ENCODE measurements at places on chromosomes 5 and 9. TPM values are rescaled to one million over a fixed set of nuclear protein-coding genes. Genes with fewer than 3 reads are reported as not detected.

CDHR2 gene
- total RNA-seq: 0.21 TPM

SPATA6L gene
- 0.48 TPM for total RNA-seq

OR1J2 gene
- not detected for total RNA-seq

IFNA13 gene
- total RNA-seq: not detected

KIF4B gene
- 0.03 TPM for total RNA-seq

FRMPD1 gene
- 0.03 TPM for total RNA-seq

PPP2R2B gene
- 75.5 TPM for total RNA-seq

STC2 gene
- total RNA-seq: 29.5 TPM

N4BP3 gene
- 32.0 TPM for total RNA-seq

DOCK2 gene
- total RNA-seq: 3.3 TPM

C7 gene
- total RNA-seq: 0.87 TPM

AK8 gene
- 0.37 TPM for total RNA-seq

ENHO gene
- total RNA-seq: 33.3 TPM

C5orf52 gene
- not detected for total RNA-seq

TAF11L6 gene
- total RNA-seq: not detected

- peak; percentile 53 for DNase-seq
Observed at GRCh38 chr5:141135030-141135717, at the start of gene PCDHB5. TSS of gene PCDHB5 (plus strand) at chr5:141135206. CDS start at chr5:141135435, 229 bp downstream.

GRCh38 chr9:95724253-95724991 lies 151.1 kb upstream of the ERCC6L2 start:
- no peak for DNase-seq

DNA sequence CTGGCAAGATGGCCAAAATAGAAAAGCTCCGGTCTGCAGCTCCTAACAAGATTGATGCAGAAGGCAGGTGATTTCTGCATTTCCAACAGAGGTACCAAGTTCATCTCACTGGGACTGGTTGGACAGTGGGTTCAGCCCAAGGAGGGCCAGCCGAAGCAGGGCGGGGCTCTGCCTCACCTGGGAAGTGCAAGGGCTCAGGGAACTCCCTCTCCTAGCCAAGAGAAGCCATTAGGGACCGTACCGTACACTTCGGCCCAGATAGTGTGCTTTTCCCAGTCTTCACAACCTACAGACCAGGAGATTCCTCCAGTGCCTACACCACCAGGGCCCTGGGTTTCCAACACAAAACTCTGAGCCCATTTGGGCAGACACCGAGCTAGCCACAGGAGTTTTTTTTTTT lies 277.8 kb downstream of the SLCO4C1 start:
- DNase-seq: no peak

GRCh38 chr9:129489838-129490582 lies 130.9 kb downstream of the C9orf50 start:
- DNase-seq: peak; percentile 57

GRCh38 chr9:81549500-81550206 lies 139.7 kb downstream of the TLE1 start:
- peak; percentile 63 for DNase-seq

GRCh38 chr5:169088028-169088725 lies 212.8 kb downstream of the SLIT3 start:
- no peak for DNase-seq

GRCh38 chr9:129221233-129221632 lies 43.2 kb upstream of the IER5L start:
- no peak for DNase-seq

DNA sequence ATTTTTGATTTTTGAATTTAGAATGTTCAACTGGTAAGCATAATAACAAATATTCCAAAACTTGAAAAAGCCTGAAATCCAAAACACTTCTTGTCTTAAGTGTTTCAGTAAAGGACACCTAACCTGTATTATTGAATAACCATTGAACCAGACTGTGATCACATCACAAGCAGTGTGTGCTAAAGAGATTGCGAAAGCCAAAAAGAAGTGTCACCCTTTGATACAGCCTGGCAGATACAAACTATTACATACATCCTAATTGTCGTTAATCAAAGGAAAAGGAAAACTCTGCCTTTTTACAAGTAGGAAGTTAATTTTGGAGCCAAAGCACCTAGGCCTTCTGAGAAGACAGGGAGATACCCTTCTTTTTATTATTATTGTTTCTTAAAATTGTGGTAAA lies 8.4 kb upstream of the FAM120AOS start:
- no peak for DNase-seq

DNA sequence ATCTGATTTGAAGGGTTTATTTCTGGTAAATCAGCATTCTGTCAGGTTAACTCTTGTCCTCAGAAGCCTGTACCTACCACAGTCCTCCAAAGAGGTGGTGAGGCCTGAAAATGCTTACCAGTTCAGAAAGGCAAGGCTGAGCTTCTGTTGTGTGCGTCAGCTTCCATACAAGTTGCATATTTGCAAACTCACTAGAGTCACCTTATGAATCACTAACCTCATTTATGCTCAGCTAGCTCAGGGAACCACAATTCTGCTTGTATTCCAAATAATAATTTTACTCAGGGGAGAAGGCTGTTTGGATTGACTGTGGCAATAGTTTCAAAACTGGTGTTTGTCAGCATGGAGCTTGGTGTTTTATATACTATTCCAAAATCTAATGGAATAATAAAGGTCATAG lies 355.1 kb upstream of the RFX3 start:
- DNase-seq: no peak

DNA sequence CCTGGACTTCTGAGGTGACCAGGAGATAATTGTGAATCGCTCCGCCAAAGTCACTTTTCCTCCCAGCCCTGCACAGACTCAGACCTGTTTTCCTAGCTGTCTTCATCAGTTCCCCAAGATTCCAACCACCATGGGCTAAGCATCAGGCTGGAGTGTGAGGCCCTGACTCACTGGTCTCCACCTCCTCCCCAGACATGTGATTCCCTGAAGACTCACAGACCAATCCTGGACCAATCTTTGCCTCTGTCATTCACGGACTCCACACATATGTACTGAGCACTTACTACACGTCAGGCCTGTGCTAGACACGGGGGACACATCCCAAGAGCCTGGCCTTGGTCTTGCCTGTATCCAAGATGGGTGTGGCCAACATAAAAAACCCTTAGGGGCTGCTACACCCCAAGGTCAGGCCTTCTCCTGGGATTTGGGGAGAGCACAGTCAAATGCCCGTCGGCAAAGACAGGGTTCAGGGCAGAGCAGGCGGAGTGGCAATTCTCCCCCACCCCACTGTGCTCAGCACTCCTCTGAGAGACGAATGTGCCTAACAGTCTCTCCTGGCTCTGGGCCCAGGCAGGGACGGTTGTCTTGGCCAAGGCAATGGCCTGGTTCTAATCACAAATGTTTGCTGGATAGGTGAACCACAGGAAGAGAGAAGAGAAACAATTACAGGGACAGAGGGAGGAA lies 11.9 kb downstream of the EEIG1 start:
- DNase-seq: no peak

- DNase-seq: no peak
Observed at GRCh38 chr9:114006931-114007691, 71.0 kb downstream of the AMBP start.

- DNase-seq: no peak
Observed at GRCh38 chr5:16628376-16628775, 11.6 kb upstream of the RETREG1 start.

GRCh38 chr5:102226321-102226720 lies 69.8 kb downstream of the SLCO4C1 start:
- DNase-seq: no peak

- DNase-seq: no peak
Observed at GRCh38 chr5:151601391-151601790, 10.3 kb upstream of the FAT2 start.

DNA sequence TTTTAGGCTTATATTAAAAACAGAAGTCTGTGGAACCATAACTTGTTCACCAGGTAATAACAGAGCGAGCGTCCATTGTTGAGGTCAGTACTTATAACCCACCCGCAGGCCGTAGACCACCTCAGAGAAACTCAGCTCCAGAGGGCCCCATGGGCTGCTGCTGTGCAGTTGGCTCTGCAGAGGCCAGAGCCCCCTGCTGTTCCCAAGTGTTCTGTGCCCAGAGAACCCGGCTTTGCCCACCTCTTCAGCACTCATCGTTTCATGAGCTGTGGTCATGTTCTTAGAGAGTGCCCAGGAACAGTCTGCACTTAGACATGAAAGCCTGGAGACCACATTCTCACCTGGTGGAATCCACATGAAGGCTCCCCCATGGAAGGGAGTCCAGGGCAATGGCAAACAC lies 50.4 kb upstream of the SLC2A8 start:
- no peak for DNase-seq

DNA sequence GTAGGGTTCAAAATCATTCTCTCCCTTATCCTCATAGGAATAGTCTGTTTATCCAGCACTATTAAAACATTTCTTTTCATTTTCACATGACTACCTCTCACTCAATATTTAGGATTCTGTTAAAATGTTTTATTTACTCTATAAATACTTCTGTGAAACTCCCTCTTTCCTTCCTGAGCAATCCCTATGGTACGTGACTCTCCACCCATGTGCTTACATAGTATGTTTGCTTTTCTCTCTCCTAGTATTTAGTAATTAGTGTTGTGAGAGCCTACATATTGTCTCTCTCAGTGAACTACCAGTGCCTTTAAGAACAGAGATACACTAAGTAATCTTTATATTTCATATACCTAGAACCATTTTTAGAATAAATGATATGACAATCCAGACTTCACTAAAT lies 46.0 kb downstream of the PTPRD start:
- no peak for DNase-seq

DNA sequence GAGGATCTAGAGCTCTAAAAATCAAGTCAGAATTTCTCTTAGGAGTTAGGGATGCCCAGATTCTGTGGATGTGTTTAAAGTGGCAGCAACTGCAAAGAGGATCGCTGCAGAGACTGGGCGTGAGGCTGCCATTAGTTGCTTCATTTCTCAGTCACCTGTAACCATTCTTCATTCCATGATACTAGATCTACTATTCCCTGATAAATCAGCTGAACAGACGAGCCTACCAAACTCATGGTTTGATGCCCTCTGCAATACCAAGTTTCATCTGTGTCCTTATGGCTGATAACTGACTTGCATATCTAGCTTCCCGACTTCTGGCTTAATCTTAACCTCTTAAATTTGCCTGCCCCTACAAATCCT lies 33.3 kb downstream of the UBE2R2 start:
- no peak for DNase-seq

- DNase-seq: no peak
Observed at GRCh38 chr5:122781465-122781864, 6.6 kb downstream of the SNX2 start.

- no peak for DNase-seq
Observed at GRCh38 chr5:157236423-157236822, 29.5 kb upstream of the CYFIP2 start.

DNA sequence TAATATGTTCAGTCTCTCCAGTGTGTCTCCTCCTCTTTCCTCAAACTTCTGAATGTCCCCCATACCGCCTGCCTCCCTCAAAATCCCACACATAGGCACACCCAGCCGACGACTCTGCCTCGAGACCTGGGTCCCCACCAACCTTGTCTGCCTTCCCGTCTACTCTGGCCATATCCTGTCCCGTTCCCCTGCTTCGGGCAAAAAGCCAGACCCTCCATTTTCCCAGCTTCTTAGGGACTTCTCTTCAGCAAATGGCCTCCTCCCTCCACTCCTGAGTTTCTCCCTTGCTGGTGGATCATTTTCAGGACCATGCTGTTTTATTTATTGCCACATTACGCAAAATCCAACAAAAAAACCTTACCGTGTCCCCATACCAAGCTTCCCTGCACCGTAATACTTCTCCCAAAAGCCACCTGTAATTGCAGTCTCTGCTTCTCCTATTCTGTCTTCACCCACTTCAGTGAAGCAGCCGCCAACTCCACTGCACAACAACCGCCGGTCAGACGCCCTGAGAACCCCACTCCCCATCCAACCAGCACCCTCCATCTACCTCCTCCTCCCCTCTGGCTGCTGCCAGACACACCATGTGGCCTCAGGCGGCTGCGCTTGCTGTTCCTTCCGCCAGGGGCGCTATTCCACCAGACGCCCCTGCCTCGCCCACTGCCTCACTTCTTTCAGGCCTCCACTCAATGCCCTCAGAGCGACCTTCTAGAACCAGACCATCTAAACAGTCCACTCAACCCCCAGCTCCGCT lies 117.0 kb downstream of the TRPM6 start:
- DNase-seq: peak; percentile 84

- DNase-seq: no peak
Observed at GRCh38 chr5:107538805-107539445, 131.8 kb downstream of the EFNA5 start.

DNA sequence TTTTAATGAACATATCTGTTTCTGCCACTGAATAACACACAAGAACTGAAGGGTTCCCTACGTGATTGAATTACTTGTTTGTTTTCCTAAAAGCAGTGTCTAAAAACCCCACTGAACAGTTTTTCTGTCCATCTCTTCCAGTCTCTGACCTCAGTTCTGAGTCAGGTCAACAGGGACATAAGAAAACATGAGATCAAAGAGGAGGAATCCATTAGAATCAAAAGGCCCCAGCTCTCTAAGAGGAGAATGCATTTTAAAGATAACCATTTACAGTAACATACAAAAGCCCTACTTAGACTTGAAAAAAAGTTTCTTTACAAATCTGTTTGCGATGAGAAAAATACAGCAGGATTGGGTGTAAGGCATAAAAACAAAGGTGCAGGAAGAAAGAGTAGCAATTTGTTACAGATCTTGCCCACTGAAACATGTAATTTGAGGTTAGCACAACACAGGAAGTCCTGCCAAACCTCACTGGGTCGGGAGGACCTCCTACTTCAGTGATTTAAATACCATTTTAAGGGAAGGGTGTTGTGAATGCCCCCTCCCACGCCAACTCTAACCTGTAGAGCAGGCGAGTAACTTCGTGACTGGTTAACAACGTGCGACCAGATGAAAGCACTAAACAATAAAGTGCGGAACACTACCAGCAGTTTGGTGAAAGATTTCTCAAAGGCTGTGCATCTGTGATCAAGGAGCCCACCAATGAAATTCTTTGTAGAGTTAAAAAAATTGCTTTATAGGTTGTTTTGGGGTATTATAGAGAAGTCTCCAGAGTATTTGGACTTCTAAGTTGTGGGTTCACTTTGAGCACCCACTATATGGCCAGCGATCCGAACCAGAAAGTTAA lies 1.3 kb downstream of the QSOX2 start:
- DNase-seq: no peak

GRCh38 chr5:15719784-15720183 lies 219.8 kb downstream of the FBXL7 start:
- no peak for DNase-seq

DNA sequence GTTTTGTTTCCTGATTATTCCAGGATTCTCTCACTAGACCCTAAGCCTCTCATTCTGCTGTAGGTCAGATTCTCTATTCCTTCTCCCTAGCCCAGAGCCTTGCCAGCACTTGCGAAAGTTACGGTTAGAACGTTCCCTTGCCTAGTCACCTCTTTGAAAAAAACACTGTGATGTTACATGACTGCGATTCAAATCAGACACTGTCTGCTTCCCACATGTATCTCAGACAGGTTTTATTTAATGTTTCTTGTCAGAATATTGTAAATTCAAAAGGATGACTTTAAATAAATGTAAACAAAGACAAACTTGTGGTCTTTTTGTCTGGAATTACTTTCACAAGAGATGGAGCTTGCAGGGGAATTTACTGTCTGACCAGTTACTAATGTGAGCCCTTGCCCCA lies 116.5 kb upstream of the OTULINL start:
- no peak for DNase-seq

Data from H7 (cell line).